ENCODE measurements at places on chromosomes 1 and 21.

DNA sequence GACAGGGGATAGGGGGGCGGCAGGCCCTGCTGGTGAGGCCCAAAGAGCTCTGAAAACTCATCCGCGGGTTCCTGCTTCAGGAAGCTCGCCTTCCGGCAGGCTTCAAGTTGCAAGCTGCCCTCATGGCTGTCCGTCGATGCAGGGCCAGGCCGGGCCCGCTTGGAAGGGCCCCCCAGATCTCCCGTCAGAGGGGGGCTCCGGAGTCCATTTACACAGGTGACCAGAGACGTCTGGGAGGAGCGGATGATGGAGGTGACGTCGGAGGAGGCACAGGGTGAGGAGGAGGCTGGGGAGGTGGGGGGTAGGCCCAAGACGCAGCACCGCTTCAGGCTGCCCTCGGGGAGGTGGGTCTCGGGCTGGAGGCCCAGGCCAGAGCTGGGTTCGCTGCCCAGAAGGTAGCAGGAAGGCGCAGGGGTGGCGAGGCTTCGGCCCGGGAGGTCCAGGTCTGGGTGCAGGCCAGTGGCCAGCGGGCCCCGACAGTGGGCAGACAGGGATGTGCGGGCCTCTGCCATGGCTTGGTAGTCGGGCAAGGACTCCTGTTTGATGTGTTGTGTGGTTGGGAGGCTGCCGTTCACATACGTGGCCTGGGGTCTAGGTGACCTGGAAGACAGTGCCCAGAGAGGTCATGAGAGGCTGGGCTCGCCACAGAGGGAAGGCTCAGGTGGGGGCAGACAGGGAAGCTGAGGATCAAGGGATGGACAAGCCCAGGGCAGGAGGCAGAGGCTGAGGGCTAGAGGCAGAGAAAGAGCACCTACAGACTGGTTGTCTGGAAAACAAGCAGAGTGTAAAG, 135.4 kb downstream of the DMRTB1 start:
- no peak for DNase-seq

DNA sequence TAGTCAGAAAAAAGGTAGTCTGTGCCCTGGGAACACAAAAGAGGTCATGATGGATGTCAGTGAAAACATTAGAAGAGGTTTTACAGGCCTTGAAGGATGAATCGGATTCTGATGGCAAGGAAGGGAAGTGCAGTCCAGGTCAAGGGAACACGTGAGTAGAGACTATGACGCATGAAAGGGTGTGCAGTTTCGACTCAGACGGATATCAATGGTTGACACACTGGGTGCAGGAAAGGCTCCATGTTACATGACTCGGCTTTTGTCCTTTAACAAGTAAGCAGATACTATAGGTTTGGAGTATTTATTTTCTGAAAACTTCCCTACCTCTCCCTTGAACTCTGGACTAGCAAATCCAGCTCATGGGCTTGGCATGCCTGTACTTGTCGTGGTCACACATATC, 55.3 kb downstream of the SEC16B start:
- DNase-seq: no peak

DNA sequence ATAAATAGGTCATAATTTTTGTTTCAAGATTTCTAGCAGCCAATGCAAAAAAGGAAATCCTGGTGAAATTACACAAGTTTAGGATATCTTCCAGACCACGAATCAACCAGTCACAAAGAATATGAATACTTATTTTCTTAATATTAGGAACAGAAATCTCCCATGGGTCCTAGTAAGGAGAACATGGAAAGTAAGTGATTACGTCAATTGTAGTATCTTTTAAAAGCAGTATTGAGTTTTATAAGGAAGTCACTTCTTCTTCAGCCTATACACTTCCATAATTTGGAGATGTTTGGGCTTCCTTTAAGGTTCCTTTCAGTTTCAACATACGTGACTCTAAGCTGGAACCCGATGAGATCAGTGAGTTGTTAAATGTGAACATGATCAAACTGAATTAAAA, 534.5 kb downstream of the USP25 start:
- DNase-seq: no peak

DNA sequence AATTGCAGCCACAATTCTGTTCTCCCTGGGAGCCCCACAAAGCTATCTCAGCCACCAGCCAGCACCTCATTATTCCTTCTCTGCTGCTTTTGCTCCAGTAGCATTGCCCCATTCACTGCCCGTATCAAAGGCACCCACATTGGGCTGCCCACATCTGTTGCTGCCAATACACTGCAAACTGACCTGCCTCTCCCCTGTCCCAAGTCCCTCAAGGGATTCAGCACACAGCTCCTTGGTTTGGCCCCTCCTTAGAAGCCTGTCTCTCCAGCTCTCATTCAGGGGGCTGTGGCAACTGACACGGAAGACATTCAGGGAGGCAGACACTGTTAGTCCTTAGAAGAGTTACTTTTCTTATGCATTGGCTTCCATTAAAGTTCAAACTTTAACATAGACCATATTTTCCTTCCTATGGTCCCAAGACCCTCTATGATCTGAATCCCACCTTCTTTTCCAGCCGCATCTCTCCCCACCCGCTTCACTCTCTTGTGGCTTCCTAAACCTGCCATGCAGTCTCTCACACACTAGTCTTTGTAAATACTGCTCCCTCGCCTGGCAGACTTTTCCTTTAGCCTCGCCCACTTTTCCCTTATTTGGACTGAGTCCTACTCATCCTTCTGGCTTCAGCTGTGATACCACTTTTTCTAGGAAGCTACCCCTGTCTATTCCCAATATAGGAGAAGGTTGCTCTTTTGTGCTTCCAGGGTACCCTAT, 19.3 kb upstream of the KLHDC8A start:
- DNase-seq: no peak

GRCh38 chr1:112704934-112705627, 1.8 kb downstream of the RHOC start:
- peak; percentile 87 for DNase-seq

Data from HuH-7 (cell line).